ENCODE measurements at places on chromosomes 6 and 20.

- DNase-seq = no peak
These were observed 744 bp upstream of the FOXO3 start for GRCh38 chr6:108559884-108560462.

- DNase-seq = no peak
These were observed 127.6 kb downstream of the FYN start for GRCh38 chr6:111745636-111746035.

DNA sequence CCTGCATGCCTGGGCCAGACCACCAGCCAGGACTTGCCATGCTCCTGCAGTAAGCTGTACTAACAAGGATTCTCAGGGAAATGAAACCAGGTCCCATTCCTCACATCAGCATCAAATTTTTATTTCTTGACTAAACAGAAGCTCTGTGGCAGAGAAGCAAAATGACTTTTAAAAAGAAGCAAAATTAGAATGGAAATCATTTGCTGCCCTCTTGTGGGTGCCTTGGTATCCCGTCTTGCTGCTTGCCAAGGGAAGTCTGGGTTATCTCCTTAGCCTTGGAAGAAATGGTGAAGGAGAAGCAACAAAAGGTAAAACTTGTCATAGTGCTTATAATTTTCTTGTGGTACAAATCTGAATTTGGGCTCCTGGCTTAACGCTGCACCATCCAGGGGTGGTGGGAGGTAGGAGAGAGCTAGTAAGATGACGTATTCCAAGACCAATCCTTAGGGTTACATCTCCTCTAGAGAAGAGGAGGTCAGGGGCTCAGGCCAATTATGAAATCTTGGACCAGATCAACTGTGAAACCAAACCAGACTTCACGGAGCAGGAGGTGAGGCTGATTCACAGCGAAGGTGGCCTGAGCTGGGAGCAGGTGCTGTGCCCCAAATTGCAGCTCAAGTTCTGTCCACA is 107.5 kb downstream of the FAXC start:
- DNase-seq = peak; percentile 26

DNA sequence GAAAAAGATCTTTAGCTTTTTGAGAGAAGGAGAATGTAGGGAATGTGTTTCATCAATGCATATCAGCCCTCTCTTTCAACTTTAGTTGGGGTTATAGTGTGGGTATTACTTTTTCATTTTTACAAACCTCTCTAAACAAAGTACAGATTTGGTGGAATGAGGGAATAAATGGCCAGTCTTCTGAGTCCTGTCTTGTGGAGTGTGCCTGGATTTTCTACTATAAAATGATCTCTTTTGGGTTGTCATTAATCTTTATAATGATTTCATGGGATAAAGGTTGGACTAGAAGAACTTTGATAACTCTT is 209.3 kb downstream of the RNF144B start:
- DNase-seq = no peak

DNA sequence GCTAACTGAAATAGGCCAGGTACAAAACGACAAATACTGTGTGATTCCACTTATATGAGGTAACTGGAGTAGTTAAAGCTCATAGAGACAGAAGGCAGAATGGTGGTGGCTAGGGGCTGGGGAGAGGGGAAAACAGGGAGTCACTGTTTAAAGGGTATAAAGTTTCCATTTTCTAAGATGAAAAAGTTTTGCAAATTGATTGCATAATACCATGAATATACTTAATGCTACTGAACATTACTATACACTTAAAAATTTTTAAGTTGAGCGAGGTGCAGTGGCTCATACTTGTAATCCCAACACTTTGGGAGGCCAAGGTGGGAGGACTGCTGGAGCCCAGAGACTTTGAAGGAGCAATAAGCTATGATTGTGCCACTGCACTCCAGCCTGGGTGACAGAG is 138.6 kb upstream of the ARID1B start:
- DNase-seq = no peak
